ENCODE measurements at places on chromosomes 3 and 15. TPM values are rescaled to one million over a fixed set of nuclear protein-coding genes. Genes with fewer than 3 reads are reported as not detected.

Gene CACNA1D
- 9.6 TPM for total RNA-seq

Gene ROBO1
- 9.4 TPM for total RNA-seq

GRCh38 chr15:76991048-76991447, 3.9 kb upstream of the PSTPIP1 start:
- no peaks in the 10 kb centered on the region for H3K27me3 ChIP-seq
- no peaks in the 10 kb centered on the region for H3K4me1 ChIP-seq
- H3K4me3 ChIP-seq: no peak overlapping the region
- H3K36me3 ChIP-seq: no peaks in the 10 kb centered on the region
- no peak for DNase-seq
- no peak overlapping the region for H3K27ac ChIP-seq

DNA sequence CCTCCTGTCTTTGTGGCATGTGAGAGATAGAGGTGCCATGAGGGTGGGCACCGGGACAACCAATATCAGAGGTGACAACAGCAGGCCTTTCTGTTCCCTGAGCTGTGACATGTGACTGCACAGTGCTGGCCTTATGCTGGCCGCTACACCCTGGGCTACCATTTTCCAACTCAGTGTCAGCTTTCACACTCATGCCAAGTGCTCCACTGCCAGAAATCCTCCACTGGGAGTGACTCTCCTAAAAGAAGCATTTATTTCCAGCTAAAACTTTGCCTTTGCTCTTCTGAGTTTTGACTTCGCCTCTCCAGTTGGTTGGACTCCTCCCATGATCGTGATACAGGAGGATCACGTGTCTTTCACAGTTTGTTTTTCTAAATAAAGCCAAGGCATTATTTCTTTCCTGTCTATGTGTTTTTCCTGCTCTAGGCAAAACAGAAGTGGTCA, 31.4 kb downstream of the CA12 start:
- peaks cover 3% of the 10 kb centered on the region for H3K4me1 ChIP-seq
- H3K27me3 ChIP-seq: no peaks in the 10 kb centered on the region
- DNase-seq: no peak
- H3K4me3 ChIP-seq: no peak overlapping the region
- no peaks in the 10 kb centered on the region for H3K36me3 ChIP-seq
- peak overlapping the region; percentile 91 for H3K27ac ChIP-seq

DNA sequence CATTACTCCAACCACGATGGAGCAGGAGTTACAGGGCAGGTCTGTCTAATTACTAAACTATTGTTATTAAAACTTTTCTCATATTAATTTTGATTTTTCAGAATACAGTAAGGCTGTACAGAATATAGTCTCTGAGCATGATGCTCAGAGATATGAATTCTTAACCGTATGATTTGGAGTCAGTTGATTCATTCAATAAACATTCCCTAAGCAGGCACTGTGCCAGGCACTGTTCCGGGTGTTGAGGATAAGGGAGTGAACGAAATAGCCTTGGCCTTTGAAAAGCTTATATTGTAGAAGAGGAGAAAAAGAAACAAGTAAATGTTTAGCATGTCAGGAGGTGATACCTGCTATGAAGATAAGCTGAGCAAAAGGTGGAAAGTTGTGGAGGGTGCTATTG, 187.3 kb downstream of the KCNAB1 start:
- H3K27ac ChIP-seq: no peak overlapping the region
- H3K36me3 ChIP-seq: no peaks in the 10 kb centered on the region
- DNase-seq: peak; percentile 57

GRCh38 chr3:132267391-132267993, 49.7 kb upstream of the ACP3 start:
- no peaks in the 10 kb centered on the region for H3K27me3 ChIP-seq
- H3K27ac ChIP-seq: no peak overlapping the region
- no peaks in the 10 kb centered on the region for H3K36me3 ChIP-seq
- no peaks in the 10 kb centered on the region for H3K4me1 ChIP-seq

All from colonic mucosa (tissue), 4 donors.